ENCODE measurements at places on chromosomes 16 and 17.

- DNase-seq, result peak; percentile 77
These were observed 105.2 kb downstream of the C16orf95 start for GRCh38 chr16:87212026-87212425.

DNA sequence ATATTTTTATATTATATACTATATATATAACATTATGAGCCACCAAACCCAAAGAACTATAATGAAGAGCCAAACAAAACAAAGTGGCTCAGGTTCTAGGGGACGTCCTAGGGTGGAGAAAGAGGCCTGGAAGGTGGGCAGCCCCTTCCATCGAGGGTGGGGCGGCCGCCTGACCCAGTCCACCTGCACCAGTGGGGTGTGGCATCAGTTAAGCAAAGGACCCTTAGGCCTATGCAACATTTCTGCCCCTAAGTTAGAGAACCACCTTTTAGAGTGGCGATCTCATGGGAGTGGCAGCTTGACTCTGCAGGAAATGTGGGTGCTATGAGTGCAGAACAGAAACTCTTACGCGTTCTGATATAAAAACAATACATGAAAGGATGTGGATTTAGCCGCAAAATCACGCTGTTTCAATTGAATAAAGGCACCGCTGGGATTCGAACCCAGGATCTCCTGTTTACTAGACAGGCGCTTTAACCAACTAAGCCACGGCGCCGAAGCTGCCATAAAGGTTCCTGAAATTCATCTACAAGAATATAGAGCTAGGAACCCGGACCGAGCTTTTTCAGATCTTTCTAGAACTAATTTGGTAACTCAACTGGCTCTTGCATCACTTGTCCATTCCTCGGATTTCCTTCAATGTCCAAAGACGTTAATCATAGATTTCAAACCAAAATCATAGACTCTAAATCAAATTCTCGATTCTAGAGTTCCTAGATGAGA is 15.6 kb upstream of the AURKB start:
- DNase-seq, result peak; percentile 89

GRCh38 chr17:11026903-11027302 is 189.0 kb upstream of the PIRT start:
- no peak for DNase-seq

DNA sequence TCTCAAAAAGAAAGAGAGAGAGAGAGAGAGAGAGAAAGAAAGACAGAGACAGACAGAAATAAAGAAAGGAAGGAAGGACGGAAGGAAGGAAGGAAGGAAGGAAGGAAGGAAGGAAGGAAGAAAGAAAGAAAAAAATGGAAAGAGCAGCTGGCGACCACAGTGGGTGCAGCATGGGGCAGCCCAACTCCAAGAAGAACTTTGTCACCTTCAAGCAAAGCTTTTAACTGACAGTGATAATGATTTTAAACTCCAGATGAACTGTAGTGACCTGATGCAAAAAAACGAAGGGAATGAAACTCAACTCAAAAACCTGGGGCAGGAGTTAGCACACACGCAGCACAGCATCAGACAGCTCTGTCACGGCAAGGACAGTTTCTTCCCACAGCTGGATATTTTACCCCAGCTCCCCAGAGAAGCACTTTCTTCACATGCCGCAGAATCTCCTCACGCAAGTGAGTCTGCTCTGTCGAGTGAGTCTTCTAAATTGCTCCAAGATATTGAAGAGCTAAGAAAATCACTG is 5.0 kb upstream of the ARHGAP17 start:
- no peak for DNase-seq

- no peak for DNase-seq
These were observed 62.3 kb downstream of the PHKB start for GRCh38 chr16:47523342-47524006.

DNA sequence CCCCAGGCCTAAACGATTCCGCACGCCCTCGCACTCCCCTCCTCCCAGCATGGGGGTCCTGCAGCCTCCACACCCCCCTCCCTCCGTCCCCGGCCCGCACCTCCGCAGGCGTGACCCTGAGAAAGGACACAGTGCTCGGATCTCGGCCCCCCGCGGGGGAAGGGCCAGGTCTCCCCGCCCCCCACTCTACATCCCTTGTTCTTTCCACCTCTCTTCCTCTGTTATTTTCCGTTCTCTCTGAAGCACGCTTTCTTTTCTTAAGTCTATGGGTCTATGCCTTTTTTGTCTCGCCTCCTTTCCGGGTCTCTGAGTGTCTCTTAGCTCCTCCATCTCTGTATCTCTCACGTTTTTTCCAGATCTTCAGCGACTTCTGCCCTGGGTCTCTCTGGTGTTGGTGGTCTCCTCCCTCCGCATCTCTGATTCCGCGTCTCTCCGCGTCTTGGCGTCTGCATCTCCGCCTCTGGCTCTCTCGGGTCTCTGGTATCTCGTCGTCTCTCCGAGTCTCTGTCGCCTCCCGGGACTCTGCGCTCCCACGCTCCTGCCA is 2.1 kb upstream of the HES7 start:
- peak; percentile 70 for DNase-seq

DNA sequence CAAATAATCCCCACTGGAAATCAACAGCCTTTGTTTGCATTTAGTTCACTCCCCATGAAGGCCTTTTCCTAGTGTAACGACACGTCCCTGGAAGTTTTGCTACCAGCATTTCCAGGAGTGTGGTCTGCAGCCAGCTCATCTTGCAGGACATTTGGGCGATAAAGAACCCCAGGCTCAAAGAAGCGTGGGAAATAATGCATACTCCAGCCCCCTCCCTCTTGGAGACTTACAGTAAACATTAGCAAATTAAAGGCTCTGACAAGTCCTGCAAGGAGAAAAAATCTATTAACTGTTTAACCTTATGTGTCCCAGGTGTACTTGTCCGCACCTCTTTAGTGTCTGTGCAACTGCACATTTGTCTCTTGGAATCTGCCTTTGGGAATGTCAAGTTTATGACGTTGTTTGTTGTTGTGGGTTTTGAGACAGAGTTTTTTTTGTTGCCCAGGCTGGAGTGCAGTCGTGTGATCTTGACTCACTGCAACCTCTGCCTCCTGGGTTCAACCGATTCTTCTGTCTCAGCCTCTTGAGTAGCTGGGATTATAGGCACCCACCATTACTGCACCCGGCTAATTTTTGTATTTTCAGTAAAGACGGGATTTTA is 131.1 kb downstream of the ABCC1 start:
- DNase-seq, result no peak

DNA sequence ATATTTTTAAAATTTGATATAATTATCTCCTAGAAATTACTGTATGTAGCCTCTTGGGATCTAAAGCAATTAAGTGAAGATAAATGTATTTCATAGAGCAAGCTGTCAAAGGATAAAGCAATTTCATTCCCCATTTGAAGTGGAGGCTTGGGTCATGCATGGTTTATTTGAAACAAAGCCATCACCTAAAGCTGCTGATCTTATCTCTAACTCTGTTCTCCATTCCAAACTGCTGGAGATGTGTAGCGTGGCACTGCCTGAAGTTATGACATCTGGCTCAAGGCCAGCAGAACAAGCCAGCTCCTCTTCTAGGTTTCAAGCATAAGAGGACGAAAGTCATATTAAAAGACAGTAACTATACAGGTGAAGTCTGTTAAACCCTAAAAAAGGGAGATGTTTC is 83.9 kb downstream of the HIC1 start:
- DNase-seq, result no peak

DNA sequence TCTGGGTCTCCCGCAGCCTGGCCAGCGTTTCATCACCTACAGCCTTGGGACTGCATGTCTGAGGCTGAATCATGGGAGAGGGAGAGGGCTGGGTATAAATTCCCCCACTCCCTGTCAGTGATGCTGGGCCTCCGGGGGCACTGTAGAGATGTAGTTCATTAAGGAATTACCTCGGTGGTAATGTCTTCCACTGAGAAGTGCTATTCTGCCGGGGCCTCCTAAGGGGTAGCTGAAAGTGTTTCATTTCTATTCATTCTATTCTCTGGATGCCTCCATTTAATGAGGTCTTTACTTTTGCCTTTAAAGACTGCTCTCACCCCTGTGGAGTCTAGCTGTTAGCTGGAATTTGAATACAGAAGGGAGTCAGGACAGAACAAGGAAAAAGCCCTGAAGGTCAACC is 116.4 kb upstream of the HS3ST4 start:
- DNase-seq, result peak; percentile 65

GRCh38 chr16:72554935-72555334 is 383.0 kb upstream of the PMFBP1 start:
- peak; percentile 81 for DNase-seq

GRCh38 chr16:1375741-1376410 is 24.1 kb downstream of the GNPTG start:
- DNase-seq, result no peak

- DNase-seq, result no peak
These were observed 13.5 kb upstream of the DPEP1 start for GRCh38 chr16:89599902-89600301.

DNA sequence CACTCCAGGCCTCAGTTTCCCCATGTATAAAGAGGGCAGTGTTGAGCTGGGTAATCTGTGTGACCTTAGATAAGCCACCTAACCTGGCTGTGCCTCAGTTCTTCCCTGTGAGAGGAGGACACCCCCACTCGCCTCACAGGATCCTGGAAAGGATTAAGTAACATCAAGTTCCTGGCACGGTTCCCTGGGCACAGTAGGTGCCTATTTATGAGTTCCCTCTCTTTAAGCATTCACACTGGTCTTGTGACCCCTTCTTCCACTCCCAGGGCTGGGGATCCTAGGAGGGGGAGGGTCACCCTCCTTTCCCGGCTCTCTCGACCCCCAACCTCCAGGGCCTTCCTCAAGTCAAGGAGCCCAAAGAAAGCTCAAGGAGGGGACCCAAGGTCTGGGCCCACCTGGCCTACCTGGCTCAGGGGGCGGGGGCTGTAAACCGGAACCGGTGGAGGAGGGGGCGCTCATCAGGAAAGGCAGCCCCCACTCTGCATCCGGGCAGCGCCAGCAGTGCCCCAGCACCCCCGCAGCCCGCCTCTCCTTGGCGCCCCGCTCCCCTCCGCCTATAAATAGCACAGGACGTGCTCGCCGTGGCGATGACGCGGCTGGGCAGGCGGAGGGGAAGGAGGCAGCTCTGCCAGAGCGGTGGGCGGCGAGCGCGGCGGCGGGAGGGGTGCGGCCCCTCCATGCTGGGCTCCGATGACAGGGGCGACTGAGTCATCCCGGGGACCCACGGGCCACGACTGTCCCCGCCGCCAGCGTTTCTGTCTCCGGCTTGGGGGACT is 9.4 kb downstream of the RPL19 start:
- DNase-seq, result peak; percentile 78
